ENCODE measurements at places on chromosomes 1 and 21.
A peak's percentile ranks its signal among the peaks of the same experiment; 100 is the strongest.

DNA sequence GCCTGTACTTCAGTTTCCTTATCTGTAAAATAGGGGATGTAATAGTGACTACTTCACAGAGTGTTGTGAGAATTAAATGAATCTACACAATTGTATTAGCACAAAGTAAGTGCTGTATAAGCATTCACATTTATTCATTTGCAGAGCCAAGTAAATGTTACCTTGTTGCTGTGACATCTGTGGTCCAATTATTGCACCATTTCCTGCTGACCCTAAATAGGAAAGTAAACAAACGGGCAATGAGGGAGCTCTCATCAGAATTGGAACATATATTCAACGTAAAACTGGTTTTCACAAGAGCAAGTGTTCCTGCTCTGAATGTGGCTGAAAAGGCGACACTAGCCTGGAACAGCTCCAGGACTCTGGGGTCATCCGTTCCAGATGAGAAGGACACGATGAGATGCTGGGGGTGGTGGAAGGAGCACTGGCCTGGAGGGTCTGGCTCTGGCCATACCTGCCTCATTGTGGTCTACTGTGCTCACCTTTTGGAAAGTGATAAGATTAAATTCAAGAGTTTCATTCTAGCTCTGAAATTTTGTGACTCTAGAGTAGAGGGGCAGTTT, 34.5 kb downstream of the PROX1 start:
- no peak for DNase-seq

DNA sequence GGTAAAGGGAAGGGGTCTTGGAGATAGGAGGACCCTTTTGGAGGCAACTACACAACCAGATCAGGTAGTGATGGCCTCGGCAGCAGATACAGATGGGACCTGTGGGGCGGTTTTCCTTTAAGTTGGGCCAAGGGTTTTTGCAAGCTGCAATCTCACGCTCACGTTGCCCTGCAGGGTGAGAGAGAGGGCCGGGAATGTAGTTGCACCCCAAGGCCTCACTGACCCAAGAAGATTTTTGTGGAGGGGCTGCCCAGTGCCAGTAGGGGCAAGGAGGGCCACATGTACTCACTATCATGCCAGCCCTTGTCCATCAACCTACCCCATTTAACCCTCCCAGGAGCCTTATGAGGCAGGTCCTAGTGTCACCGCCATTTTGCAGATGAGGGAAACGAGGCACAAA, 57.7 kb upstream of the SELENON start:
- no peak for DNase-seq

- DNase-seq: no peak
These were observed 38.0 kb upstream of the SRP9 start for GRCh38 chr1:225739542-225740107.

- no peak for DNase-seq
These were observed 1.6 kb downstream of the RASSF5 start for GRCh38 chr1:206508956-206509355.

GRCh38 chr1:167272369-167272957, 51.8 kb downstream of the POU2F1 start:
- DNase-seq: no peak

- DNase-seq: no peak
These were observed 78.8 kb downstream of the C1orf21 start for GRCh38 chr1:184465489-184466146.

DNA sequence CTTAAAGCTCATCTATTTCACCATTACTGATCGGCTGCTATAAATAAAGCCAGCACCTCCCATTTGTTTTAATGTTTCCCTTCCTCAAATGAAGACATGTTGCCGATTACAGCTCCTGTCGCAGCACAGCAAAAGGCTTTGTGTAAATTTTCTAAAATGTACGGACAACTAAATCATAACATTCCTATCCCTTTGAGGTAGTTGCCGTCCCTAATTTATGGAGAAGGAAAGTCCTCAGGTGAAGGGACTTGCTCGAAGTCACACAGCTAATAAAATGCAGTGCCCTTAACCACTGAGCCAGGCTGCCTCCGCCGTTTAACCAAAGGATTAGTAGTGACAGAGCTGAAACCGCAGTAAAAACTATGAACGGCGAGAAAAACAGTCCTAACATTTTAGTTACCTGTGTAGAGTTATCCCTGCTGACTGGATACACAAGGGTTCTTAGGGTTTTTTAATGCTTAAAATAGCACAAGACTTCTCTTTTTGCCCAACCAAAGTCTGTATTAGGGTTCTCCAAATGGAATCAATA, 871 bp downstream of the PINK1 start:
- DNase-seq: no peak

DNA sequence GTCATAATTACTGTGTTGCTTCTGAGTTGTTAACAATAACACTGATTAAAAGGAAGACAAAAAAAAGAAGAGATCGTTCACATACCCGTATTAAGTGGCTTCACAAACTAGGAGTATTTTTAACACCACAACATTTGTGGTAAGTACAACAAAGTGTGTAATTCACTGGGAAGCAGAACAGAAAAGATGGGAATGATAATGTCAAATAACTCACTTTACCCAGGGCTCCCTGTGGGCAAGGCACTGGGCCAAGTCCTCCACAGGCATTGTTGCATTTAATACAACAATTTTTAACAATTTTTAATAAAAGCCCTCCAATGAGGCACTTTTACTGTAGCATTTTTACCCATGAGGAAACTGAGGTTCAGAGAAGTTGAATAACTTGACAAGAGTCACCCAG, 385.0 kb upstream of the ST6GALNAC5 start:
- no peak for DNase-seq

GRCh38 chr1:42784946-42785693, at the start of gene TMEM269:
TMEM269 (plus strand) TSS chr1:42784991; CDS start chr1:42789894, 4,903 bp downstream.
- no peak for DNase-seq

DNA sequence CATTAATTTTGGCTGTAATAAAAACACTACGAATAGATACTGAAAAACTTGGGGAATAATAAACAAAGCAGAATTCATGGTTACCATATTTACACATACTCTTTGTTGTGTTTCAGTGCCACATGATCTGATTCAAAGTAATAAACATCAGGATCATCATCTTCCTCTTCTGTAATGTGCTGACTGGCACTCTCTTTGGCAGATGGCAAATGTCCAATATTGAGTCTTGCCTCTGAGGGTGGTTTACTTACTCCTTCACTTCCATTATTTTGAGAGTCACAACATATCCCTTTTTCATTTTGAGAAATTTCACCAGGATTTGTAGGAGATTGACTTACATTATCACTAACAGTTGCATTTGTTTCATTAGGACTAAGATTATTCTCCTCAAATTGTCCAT, 50.7 kb downstream of the ZZZ3 start:
- no peak for DNase-seq

DNA sequence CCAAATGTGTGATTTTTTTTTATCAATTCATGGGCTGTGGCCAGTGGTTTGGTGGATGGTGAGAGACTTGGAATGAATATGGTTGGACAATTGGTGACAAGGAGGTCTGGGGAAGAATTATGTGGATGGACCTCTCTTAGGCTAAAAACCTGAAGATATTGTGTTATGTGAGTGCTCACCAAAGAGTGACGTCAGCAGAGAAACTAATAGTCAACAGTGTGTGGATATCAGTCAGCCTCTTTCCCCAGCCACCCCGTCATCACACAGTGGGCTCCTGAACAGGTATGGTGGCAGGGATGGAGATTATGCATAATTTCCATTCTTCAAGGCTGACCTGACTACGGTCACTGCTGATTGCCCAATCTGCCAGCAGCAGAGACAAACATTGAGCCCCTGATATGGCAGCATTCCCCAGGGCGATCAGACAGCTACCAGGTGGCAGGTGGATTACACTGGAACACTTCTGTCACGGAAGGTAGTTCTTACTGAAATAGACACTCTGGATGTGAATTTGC, 9.2 kb upstream of the OR2G2 start:
- DNase-seq: no peak

DNA sequence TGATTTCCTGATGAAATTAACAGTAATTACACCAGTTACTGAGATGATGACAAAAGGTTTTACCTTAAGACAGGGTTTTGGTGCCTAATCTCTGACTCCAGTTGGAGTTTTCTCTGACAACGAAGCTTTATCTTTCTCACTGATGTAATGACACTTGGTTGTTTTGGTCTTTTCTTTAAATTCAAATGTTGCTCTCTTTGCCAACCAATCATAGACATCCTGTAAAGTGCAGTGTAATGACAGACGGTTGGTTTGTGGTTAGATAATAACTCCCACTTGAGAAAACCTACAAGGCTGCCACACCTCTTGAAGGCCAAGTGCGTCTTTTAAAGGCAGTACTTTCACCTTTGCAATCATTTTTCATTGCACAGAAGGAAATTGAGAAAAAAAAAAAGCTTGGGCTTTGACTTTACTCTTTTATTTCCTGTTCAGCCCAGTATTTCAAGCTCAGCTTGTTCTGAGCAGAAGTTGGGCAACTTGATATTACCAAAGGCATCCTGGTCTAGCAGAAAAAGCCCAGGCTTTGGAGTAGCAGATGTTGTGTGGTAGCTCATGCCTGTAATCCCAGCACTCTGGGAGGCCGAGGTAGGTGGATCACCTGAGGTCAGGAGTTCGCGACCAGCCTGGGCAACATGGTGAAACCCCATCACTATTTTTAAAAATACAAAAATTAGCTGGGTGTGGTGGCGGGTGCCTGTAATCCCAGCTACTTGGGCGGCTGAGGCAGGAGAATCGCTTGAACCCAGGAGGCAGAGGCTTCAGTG, 14.9 kb downstream of the PDIK1L start:
- DNase-seq: peak; percentile 88

GRCh38 chr1:9078015-9078751, 8.7 kb upstream of the SLC2A5 start:
- no peak for DNase-seq

GRCh38 chr1:154446292-154446691, 41.1 kb downstream of the IL6R start:
- DNase-seq: no peak

DNA sequence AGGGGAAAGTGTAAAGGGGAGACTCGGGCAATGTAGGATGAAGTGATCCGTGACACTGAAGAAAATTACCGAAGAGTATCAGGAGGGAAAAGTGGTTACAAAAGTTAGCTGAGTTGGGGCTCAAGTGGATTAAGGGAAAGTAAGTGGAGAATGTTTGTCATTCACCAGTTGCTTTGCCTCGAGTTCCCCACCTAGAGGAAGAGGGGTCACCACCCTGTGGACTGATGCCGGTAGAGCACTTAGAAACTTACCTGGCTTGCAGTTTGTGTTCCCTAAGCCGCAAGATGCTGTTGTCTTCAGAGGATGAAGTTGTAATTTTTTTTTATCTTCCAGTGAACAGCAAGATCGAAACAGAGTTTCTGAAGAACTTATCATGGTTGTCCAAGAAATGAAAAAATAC, 1.0 kb downstream of the PER3 start:
- no peak for DNase-seq

DNA sequence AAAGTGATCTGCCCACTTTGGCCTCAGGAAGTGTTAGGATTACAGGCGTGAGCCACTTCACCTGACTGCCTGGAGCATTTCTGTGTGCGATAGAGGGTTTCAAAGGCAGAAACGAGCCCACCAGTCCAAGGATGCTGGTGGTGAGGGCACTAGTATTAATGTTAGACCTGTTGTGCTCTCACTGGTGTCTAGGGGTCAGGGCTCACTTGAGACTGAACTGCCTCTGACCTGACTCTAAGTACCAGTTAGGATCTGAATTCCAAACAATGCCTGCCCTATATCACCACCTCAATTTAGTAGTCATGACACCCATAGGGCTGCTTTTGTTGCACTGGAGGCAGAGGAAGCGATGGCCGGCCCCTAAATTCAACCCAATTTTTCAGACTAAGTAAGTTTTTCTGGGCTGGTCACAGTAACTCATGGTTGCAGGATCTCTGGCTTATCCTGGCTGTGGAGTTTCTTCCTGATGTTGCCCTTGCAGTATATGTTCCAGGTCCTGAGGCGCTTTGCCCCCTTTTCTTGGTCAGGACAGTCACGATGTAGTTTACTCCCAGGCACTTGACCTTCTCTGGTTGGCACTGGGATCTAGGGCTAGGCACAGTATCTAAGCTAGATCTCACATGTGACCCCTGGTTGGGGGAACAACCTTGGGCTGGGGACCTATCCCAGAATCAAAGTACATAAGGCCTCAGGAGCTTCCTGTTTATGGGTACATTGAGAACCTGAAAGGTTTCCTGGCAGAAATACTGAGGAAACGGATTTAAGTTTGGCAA, 4.5 kb downstream of the CCDC17 start:
- no peak for DNase-seq

- no peak for DNase-seq
These were observed 46.8 kb upstream of the SOX13 start for GRCh38 chr1:204025917-204026707.

GRCh38 chr1:94503153-94503552, 38.4 kb downstream of the F3 start:
- no peak for DNase-seq

DNA sequence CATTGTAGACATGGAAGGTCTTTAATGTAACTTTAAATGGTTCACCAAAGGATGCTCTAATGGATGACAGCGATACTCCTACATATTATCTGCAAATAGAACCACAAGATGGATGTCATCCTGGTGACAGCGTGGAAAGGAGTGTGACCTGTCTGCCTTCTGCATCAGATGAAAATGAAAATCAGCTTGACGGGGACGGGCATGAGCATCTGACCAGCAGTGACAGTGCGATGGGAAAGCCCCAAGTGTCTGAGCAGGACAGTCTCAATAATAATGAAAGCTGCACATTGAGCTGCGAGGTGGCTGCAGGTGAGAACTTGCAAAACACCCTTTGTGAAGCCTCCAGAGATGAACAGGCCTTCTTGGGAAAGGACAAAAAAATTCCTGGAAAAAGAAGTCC, 25.2 kb downstream of the CNST start:
- no peak for DNase-seq

DNA sequence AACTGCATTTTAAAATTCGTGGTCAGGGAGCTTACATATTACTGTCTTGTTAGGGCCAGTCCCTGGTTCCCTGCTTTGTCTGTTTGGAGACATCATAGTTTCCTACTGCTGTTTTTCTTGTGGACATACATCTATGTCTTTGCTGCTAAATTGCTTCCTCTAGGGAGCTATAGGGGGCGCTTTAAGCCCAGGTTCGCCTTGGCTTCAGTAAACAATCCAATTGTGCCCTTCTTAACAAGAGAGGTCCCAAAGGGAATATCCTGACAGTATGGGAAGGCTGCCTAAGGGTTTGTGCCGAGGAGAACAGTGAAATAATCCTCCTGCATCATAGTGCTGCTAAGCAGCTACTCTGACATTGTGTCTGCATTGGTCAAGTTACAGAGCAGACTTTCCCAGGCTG, 112.5 kb downstream of the USH2A start:
- DNase-seq: peak; percentile 79

DNA sequence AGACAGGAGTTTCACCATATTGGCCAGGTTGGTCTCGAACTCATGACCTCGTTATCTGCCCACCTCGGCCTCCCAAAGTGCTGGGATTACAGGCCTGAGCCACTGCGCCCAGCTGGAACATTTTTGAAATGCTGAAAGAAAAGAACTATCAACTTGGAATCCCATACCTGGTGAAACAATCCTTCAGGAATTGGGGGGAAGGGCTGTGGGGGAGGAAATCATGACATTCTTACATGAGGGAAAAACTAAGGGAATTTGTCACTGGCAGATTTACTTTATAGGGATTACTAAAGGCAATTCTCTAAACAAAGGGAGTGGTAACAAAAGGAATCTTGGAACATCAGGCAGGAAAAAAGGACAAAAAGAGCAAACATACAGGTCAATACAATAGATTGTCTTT, 25.8 kb downstream of the NDUFS5 start:
- DNase-seq: no peak

- DNase-seq: no peak
These were observed 15.1 kb downstream of the BACH1 start for GRCh38 chr21:29313662-29314408.
